CD4-positive, alpha-beta T cell treated with Interleukin-15 for 1 hour (primary cell): ENCODE measurements at places on chromosomes 7 and 10.
A peak's percentile ranks its signal among the peaks of the same experiment; 100 is the strongest.

- DNase-seq, result no peak
These were observed 80.5 kb upstream of the ETV1 start for GRCh38 chr7:14069961-14070360.

GRCh38 chr7:42479452-42479815 lies 242.4 kb upstream of the GLI3 start:
- DNase-seq, result no peak

GRCh38 chr7:24706211-24707170 lies 50.8 kb downstream of the GSDME start:
- no peak for DNase-seq

- no peak for DNase-seq
These were observed 82.2 kb downstream of the SORBS1 start for GRCh38 chr10:95478935-95479334.

- no peak for DNase-seq
These were observed 97.4 kb downstream of the KLF6 start for GRCh38 chr10:3687510-3688081.

- no peak for DNase-seq
These were observed 76.4 kb downstream of the OSBPL3 start for GRCh38 chr7:24903559-24903958.

- DNase-seq, result no peak
These were observed 12.0 kb downstream of the KPNA7 start for GRCh38 chr7:99195867-99196266.

DNA sequence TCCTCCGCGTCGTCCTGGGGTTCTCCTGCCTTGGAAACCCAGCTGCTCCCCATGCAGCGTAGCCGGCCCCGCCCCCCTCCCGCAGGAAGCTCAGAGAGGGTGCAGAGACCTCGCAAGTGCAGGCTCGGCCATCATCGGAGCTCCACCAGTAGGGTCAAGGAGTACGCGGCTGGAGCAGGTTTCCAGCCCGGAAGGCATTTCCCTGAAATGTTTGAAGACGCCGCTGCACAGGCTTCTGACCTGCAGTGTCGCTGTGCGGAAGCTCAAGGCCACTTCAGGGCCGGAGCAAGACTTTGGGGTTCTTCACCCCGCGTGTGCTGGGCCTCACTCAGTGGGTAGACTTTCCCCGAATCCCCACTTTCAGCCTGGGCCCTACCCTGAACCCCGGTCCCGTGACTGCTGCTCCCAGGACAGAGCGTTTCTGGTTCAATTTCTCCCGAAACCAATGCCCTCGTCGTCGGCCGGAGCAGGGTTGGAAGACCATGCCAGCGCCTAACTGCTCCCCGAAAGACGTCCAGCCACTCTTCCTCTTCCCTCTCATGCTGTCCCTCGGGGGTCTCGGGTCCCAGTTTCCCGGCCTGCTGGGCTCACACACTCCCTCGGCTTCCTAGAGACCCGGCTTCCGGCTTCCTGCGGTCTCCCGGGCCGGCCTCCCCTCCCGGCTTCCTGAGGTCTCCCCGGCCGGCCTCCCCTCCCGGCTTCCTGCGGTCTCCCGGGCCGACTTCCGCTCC lies 52.1 kb downstream of the INSIG1 start:
- DNase-seq, result no peak

- no peak for DNase-seq
These were observed 9.3 kb downstream of the ITGA8 start for GRCh38 chr10:15710455-15710854.

GRCh38 chr7:5294169-5294987 lies 11.6 kb downstream of the SLC29A4 start:
- DNase-seq, result no peak

DNA sequence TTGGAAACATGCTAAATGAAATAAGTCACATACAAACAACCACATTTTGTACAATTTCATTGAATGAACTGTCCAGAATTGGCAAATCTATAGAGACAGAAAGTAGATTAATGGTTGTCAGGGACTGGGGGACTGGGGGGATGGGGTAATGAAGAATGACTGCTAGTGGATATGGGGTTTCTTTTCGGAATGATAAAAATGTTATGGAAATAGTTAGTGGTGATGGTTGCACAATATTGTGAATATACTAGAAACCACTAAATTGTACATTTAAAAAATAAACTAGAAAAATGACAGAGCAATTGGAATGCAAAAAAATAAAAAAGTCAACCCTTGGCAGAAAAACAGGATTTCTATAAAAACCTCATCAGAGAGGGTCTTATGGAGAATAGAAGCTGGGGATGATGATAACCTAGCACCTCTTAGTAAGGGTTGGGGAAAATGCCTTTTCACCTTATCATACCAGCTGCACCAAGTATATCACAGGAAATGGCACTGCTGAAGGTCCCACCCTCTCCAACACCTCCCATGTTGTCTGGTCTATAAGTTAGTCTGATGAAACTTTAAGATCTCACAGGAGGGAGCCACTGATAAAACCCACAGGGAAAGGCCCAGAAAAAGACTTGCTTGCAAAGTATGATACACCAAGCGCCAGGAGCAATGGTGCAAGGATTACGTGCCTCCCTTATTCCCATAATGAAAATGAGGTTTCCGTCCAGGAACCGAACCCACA lies 23.1 kb upstream of the JAZF1 start:
- DNase-seq, result peak; percentile 20

GRCh38 chr7:82235713-82236112 lies 207.9 kb downstream of the CACNA2D1 start:
- DNase-seq, result no peak

DNA sequence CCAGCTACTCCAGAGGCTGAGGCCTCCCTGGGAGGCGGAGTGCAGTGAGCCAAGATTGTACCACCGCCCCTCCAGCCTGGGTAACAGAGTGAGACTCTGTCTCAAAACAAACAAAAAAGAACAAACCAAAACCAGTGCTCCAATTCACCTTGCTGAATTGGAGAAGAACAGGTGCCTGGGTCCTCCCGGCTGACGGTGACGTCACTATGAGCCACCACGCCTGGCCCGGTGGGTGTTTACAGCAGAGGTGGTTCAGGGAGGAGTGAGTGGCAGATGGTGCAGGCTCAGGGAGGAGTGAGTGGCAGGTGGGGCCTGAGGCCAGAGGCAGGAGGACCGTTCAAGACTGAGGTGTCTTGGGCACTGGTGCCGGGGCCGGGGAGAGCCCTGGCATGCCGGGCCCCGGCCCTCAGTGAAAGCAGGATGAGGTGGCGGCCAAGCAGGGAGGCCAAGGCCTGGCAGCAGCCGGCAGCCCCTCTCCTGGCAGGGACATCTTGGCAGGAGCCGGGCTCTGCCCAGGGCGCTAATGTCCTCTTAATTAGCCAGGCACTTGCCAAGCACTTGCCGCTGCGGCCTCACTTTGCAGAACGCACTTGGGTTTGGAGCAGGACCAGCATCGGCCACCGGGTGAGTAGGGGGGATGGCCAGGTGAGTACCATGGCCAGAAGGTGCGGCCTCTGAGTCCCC lies 162.8 kb upstream of the TNRC18 start:
- DNase-seq, result no peak

- DNase-seq, result no peak
These were observed 198.7 kb downstream of the AHR start for GRCh38 chr7:17497136-17497535.

GRCh38 chr10:117248750-117249465 lies 8.0 kb downstream of the SLC18A2 start:
- DNase-seq, result no peak

DNA sequence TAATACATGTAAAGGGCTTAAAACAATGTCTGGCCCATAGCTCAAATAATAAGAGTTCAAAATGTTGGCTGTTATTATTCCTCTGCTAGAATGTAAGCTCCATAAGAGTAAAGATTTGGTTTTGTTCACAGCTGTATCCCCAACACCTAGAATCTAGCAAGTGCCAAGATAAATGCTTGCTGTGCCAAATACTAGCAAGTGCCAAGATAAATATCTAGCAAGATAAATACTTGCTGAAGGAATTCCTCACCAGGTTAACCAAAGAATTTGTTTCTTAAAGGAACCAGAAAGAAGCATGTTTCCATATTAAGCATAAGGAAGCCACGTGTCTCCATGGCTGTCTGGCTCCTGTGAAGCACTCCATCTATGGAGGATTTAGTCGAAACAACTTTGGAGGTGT lies 235.2 kb upstream of the SP4 start:
- no peak for DNase-seq

DNA sequence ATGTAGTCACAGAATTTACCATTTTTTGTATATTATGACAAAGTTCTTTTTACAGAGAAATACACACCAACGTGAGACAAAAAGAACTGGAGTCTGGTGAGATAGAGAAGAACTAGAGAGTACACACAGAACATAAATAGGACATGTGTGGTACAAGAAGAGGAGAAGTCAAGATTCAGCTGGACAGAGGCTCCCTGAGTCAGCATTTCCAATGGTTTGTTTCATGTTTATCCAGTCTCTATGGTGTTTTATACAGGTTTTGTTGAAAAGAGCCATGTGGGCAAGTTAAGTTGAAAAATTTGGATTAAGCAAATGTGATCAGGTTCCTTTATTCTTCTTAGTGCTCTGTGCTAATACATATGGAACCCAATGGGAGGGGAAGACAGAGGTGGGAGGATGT lies 105.5 kb upstream of the AKR1E2 start:
- no peak for DNase-seq

DNA sequence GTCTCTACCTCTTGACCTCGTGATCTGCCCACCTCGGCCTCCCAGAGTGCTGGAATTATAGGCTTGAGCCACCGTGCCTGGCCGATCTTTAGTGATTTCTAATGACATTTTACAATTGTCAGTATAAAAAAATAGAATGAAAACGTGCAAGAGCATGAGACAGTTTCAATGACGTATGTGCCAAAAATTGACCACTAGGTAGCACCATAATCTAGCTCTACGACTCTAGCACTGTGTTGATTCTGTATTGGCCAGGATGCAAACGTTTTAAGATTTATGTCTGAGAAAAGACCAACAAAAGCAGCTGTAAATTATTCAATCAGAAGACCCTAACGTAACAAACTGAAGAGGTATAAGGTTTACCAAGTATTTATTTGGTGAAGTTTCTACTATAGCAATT lies 25.4 kb upstream of the EXOC6 start:
- no peak for DNase-seq

DNA sequence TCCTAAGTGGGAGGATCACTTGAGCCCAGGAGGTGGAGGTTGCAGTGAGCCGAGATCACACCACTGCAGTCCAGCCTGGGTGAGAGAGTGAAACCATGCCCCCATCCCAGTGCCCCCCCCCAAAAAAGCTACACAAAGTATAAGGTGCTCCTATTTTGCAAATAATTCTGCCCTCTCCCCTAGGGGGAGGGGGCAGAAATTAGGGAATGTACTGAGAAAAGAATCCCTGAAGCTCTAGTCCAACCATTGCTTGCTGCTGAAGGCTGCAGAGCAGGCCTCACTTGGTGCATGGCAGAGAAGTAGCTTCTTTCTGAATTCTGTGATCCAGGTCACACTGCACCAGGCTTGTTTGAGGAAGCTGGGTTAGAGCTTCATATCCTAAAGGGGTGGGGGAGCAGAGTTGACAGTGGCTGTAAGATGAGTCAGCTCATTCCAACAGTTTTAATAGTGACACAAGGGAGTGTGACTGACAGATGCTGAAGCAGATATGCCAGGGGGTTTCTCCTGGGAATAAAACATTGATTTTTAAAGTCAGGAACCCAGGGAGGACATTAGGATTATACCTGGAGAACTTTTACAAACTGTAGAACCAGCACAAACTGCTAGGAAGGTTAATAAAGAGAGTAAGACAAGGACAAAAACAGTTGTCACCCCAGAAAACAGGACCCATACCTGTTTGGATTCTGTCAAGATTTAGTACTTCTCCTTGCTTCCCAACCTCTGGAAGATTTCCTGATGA lies 32.8 kb upstream of the STRIP2 start:
- peak; percentile 20 for DNase-seq

- DNase-seq, result no peak
These were observed 210.3 kb upstream of the GPR26 start for GRCh38 chr10:123455861-123456260.

DNA sequence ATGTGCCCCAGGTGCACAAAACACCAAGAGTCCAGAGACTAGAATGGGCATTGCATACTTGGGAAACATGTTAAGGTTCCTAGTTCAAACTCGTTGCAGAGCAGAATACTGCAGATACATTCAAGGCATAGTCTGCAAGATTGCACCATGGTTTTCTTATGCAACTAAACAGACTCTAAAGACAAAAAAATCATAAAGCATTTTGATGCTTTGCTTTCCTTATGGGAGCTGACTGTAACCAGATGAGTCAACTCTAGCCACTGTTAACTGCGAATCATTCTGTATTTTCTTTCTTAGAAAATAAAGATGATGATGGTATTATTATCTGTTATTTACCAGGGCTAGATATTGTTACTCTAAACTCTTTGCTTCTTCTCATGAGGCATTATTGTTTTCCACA lies 19.7 kb downstream of the TRUB1 start:
- no peak for DNase-seq

DNA sequence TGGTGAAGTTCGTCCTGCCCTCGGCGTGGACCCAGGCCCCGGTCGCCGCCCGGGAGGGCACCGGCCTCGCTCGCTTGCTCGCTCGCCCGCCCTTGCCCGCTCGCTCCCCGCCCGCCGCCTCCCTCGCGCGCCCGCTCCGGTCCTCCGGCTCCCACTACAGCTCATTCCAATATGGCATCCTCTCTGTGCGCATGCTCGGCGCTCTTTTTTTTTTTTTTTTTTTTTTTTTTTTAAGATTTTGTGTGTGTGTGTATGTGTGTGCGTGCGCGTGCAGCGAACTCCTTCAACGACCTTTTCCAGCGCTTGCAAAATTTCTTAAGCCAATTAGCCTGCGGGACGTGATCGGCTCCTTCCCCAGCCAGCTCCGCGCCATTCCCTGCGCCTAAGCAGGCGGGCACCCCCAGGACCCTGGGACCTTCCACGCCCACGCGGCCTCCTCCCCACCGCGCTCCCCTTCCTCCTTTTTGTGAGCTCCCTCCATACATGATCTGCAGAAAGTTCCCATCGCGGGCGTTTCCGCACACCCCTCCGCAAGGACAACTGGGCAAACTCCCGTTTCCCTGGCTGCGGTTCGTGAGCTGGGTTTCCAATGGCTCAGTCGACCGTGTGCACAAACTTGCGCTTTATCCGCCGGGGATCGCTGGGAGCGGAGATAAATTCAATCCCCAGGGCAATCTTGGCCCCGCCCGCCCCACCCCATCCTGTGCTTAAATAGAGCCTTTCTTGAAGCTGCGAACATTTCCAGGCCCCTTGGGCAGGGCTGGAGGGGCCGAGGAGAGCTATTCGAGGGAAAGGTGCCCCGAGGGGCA lies at the start of gene SFMBT2:
TSS of gene SFMBT2 (minus strand) at position 173 of the 809 bp plus-strand sequence. CDS start 29,136 bp downstream, outside the sequence.
- peak; percentile 68 for DNase-seq

GRCh38 chr7:30894866-30895605 lies 16.6 kb upstream of the AQP1 start:
- DNase-seq, result no peak

- DNase-seq, result no peak
These were observed 372.9 kb upstream of the AUTS2 start for GRCh38 chr7:69225259-69225943.

DNA sequence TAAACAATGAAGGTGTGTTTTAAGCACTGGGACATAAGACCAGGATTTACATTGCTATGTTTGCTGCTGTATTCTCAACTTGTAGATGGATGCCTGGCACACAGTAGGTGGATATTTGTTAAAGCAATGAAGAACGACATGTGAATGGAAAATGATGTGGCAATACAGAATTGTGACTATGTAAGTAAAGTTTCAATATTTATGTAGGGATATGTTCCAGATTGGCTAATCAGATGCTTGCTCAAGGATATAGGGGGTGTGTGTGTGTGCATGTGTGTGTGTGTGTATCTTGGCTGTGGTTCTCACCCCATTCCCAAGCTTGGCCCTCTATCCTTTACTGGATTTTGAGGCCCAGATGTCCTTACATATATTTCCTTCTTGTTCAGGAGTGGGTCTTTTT lies 42.7 kb upstream of the LAMB1 start:
- DNase-seq, result no peak

GRCh38 chr10:69588358-69588757 lies 15.1 kb upstream of the NEUROG3 start:
- DNase-seq, result no peak

GRCh38 chr7:4202154-4202736 lies 479.9 kb upstream of the FOXK1 start:
- DNase-seq, result no peak
